Right lobe of liver (tissue), 6 donors: ENCODE measurements at places on chromosomes 5 and 9.

DNA sequence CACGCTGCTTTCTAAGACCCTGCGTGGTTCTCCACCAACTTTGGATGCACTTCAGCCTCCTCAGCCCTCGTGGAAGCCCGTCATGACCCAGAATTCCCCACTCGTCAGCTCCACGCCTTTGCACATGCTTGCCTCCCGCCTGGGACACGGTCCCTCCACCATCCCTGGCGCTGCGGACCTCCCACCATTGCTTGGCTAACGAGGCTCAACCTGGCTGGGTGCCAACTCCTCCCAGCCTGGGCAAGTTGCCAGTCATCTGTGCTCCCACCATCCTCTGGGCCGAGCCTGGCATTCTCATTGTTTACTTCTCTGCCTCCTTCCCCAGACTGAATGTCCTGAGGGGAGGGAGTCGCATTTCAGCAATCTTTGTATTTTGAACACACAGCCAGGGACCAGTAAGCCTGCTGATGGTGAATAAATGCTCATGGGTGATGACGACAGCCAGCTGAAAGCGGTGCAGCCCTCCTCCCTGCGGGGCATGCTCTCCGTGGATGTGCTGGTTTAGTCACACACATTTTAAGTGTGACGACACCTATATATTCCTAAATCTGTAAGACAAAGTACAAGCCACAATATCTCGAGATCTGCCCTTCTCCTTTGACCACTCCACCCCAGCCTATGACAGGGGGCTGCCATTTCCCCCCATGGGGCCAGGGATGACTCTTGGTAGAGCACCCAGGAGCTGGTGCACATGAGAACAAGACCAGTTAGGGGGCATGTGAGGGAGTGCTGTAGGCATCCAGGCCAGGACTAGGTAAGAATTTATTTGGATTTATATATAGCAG, 37.6 kb downstream of the ANKRD33B start:
- H3K36me3 ChIP-seq, result no peaks in the 10 kb centered on the region
- H3K4me3 ChIP-seq, result peak overlapping the region; percentile 25
- H3K27me3 ChIP-seq, result no peaks in the 10 kb centered on the region
- H3K27ac ChIP-seq, result peak overlapping the region; percentile 96
- peak; percentile 83 for DNase-seq
- peaks cover 11% of the 10 kb centered on the region for H3K4me1 ChIP-seq

- peak overlapping the region; percentile 43 for H3K4me3 ChIP-seq
- no peak for DNase-seq
- no peaks in the 10 kb centered on the region for H3K36me3 ChIP-seq
- peaks cover 4% of the 10 kb centered on the region for H3K4me1 ChIP-seq
Measured at GRCh38 chr5:160438316-160439204, 16.9 kb downstream of the PTTG1 start.

DNA sequence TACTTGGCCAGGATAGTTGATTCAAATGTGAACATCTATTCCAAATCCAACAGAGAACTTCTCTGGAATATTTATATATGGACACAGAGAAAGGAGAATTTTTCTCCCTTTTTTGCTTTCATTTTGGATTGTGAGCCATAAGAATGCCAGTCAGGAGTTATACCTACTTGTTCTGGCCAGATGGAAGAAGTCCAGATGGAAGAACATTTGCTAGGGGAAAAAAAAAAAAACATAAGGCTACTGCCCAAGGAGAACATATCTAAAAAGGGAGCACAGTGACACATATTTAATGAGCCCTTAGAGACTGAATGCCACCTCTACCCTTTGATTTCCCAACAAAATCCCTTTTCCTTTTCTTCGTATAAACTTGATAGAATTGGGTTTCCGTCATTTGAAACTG, 61.7 kb upstream of the PPP2R2B start:
- H3K36me3 ChIP-seq, result no peaks in the 10 kb centered on the region
- H3K4me3 ChIP-seq, result no peak overlapping the region
- DNase-seq, result no peak
- H3K4me1 ChIP-seq, result no peaks in the 10 kb centered on the region

DNA sequence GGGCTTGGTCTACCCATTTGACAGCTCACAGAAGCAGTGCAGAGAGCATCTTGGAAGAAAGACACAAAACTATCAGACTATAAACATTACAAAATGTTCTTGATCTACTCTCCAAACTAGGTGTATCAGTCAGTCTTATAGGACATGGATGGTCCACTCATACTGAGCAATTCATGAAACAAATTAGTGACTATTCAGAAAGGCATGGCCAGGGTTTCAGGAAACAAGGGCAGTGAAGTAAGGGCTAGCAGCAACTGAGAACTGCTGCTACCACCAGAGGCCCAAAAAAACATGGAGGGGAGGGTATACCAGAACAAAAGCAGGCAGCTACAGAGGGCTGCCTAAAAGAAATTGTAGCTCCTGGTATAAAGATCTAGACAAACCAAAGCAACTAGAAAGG, 287.0 kb downstream of the PIK3R1 start:
- H3K4me1 ChIP-seq, result no peaks in the 10 kb centered on the region
- H3K27me3 ChIP-seq, result no peaks in the 10 kb centered on the region
- no peaks in the 10 kb centered on the region for H3K36me3 ChIP-seq
- no peak for DNase-seq
